ENCODE measurements at places on chromosomes 1 and 21.

DNA sequence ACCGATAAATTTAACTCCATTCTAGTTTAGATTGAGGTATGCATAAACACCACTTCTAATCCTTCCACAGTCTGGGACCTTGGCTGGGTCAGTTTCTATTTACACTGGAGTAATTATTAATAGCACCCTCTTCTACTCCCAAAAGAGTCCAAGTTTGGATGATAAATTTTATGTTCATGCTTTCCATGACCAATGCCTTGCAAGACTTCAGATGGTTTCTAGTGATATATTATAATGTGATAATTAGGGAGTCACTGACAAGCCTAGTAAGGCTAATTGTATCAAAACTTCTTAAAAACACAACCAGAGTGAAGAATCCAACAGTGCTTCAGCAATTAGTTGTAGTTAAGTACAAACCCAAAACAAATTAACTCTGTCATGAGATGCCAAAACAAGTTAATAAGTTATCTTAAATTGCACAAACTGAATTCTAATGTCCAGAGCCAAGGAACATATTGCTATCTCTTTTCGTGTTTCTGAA is 489.6 kb downstream of the TTLL7 start:
- no peak for DNase-seq

GRCh38 chr1:201481761-201482493 is 12.9 kb upstream of the PHLDA3 start:
- DNase-seq = peak; percentile 82

DNA sequence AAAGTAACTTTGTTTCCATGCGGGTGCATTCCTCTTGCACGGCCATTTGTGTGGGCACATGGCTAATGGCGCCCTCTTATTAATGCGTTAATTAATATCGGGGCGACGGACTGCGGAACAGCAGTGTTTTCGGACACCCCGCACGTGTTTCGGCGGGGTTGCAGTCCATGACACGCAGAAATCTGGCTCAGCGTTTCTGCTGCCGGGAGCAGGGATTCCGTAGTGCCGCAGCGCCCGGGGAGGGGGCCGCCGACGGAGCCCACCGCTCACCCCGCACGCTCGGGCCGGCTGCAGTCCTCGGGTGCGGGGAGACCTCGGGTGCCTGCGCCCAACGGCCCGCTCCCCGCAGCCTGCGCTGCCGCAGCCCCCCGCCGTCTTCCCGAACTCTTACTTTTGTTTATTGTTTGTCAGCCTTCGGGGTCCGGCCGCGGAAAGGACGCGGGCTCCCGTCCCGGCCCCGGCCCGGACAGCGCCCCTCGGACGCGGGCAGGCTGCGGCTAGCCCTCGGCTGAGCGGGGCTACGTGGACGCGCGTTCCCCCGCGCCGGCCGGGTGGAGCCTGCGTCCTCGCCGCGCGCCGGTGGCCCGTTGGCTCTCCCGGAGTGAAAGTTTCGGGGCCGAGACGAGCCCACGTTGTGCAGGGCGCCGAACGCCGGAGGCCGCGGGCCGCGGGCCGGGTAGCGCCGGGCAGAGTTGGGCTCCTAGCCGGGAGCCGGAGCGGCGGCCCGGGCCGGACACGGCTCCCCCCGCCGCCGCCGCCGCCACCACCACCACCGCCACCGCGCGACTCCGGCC is 849 bp downstream of the NFIA start:
- no peak for DNase-seq

- DNase-seq = peak; percentile 79
These were observed 869 bp downstream of the NAV1 start for GRCh38 chr1:201539561-201540431.

DNA sequence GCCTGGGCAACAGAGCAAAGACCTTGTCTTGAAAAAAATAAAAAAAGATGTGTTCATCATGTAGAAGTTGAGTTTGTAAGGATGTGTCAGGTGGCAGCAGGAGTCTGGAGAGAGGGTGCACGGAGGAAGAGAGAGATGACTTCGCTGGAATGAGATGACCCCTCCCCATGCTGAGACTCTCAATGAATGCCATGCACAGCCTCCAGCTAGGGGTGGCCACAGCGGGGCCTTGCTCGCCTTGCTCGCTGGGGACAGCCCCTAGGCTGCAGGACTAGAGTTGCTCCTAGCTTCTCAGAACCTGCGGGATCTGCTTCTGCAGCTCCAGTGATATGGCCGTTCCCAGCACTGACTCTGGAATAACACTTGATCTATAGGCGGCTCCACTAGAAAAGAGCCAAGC is 6.6 kb upstream of the C2CD2 start:
- no peak for DNase-seq

GRCh38 chr1:68074472-68074871 is 24.0 kb upstream of the DIRAS3 start:
- no peak for DNase-seq

- DNase-seq = no peak
These were observed 98.2 kb upstream of the C1orf87 start for GRCh38 chr1:60171801-60172200.

DNA sequence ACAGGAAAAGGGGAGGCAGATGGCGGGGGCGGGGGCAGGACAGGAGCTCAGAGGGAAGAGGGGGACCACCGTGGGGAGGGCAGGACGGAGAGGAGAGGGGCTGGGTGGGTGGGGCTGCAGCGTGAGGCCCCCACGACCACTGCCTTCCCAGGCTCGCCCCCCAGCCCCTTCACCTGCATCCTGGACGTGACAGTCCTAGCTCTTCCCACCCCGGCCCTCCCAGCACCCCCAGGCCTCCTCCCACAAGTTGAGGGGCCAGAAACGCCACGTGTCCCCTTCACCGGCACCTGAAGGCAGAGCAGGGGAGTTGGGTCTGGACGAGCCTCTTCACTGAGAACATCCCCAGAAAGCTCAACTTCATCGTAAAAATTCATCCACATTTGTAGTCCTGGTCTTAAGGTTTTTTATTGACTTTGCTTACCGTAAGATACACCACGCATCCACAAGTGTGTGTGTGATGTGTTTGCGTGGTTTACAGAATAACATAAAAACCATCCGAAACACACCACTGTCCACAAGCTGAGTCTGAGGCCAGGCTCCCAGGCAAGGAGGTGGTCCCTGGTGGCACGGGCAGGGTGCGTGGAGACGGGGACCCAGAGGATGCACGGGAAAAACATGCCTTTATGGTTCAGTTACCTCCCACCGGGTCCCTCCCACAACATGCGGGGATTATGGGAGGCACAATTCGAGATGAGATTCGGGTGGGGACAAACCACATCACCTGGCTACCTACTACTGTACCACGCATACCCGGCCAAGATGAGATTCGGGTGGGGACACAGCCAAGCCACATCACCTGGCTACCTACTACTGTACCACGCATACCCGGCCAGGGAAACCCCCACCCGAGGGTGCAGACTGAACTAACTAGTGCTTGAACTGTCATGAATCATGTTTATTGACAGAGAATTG is 13.9 kb upstream of the COL18A1 start:
- no peak for DNase-seq

DNA sequence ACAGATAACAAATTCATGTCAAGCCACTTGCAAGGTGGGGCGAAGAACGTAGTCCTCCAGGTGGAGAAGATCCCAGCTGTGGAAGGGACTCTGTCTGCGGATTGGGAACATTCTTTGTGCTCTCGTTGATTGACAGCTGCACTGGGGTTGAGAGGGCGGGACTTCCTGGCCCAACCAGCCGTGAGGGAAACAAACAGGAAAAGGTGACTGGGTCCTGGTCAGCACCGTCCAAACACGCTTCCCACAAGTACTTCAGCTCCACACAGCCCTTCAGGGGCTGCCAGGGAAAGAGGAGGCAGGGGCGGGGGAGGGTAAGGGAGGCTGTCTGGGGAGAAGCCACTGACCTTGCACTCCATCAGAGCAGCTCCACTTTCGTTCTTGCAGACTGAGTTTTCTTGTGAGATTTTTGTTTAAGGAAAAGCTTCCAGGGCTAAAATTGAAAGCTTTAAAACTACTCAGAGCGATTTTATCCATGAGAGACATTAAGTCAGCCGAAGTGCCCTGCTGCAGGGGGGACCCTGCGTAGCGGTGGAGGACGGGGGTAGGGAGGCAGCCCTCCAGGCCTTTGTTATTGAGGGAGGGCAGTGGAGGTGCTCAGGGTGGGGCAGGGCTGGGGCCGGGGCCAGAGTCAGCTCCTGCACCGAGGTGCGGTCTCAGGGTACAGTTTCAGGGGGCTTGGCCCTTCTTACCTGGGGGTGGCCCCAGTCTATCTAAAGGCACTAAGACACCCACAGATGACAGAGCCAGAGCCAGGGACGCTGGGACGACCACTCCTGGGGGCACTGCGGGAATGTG is 21.6 kb upstream of the STUM start:
- DNase-seq = no peak

DNA sequence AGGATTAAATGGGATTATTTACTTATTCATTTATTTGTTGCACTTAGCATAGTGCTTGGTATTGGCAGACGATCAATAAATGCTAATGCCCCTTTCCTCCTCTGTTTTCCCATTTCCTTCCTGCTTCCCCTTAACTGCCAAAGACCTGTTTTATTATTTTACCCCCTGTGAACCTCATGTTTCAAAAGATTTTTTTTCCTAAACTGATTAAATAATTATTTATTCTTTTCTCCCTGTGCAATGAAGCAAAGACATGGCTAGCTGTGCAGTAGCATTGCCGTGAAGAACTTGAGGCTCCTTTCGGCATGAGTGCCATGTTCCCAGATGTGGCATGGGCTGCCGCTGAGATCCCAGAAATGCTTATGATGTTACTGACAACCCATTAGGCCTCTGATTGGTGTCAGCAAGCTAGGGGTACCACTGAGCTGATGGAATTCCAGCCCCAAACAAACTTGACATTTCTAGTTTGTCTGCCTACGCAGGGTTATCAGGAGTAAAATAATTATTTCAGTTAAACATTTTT is 266.4 kb upstream of the TMEM51 start:
- DNase-seq = no peak

DNA sequence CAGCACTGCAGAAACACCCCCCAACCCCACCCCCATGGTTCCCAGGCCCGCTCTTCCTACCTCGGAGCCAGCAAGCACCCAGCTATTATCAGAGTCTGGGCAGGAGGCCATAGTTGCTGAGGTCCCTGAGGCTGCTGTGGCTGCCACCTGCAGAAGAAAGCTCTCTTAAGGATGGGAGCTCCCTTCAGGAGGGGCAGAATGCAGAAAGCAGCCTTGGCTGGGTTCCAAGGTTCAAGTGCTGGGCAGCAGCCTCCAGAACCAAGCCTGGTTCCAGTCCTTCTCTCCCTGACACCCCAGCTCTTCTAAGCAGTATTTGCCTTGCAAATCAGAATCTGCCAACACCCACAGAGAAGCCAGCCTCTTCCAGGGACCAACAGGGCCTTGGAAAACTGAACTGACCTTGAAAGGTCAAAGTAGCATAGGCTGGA is 2.3 kb downstream of the PBXIP1 start:
- DNase-seq = no peak

GRCh38 chr1:119554183-119554582 is 47.2 kb downstream of the HSD3B1 start:
- peak; percentile 98 for DNase-seq

- DNase-seq = no peak
These were observed 190.6 kb upstream of the NFIA start for GRCh38 chr1:60891765-60892164.

- DNase-seq = no peak
These were observed 63.1 kb upstream of the CNN3 start for GRCh38 chr1:94989911-94990473.

DNA sequence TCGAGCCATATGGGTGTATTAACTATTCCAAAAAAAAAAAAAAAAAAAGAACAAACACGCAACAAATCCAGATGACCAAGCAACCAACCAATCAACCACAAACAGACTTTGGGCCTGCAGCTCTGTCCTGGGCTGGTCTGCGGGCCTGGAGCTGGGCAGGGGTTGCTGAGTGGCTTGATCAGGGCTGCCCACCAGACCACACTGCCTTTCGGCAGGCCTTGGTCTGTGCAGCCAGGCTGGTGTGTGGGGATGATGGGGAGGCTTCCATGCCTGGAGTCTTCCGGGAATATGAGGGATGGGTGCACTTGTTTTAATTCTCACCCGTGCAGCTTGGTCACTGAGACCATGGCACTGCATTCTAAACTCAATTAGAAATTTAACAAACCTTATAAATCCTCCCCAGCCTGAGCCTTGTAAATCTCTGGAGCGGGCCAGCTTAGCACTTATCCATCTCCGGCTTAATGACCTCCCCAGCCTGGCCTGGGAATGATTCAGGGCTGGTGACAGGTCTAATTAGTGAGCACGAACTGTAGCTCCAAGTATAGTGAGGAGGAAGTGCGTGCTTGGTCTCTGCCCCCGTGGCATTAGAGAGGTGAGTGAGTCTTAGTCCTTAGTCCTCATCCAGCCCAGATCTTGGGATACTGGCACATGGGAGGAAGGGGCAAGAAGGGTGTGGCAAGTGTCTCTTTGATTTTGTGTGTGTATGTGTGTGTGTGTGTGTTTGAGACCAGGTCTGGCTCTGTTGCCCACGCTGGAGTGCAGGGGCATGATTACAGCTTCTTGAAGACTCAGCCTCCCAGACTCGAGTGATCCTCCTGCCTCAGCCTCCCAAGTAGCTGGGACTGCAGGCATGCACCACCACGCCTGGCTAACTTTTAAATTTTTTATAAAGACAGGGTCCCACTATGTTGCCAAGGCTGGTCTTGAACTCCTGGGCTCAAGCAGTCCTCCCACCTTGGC is 74.6 kb upstream of the CSF3R start:
- DNase-seq = no peak

DNA sequence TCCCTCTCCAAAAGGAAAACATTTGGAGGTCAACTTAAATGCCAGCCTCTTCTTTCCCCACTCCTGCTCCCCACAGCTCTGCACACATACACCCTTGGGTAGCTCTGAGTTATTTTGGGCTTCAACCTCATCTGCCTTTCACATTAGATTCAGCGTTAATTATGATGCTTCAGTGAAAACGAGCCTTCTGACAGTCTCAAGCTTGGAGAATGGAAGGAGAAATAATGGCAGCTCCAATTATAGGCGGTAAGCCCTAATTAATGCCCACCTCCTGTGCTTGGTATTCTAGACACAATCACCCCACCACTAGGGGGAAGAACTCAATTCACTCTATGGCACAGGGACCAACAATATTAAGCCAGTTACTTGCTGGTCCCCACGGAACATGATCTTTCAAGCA is 397.9 kb downstream of the BRINP2 start:
- no peak for DNase-seq

- DNase-seq = no peak
These were observed 41.2 kb downstream of the SLC27A3 start for GRCh38 chr1:153816283-153816889.
